G401 (cell line): ENCODE measurements at places on chromosomes 4 and X. TPM values are rescaled to one million over a fixed set of nuclear protein-coding genes. Genes with fewer than 3 reads are reported as not detected.
A peak's percentile ranks its signal among the peaks of the same experiment; 100 is the strongest.

DNA sequence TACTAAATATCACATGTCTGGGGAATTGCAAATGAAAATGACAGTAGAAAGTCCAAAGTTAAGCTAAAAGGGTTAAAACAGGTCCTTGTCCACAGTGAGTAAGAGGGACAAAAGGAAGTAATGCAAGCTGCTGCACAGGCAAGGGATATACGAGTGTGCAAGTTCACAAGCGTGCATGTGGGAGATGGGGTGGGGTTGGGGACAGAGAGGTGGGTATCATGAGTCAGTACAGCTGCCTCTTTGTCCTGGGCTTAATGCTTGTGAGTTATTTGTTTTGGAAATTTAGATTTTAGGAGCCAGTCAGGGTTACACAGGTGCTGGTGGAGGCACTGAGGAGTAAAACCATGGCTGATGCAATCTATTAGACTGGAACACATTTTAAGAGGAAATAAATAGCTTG, 3.3 kb upstream of the GPRASP2 start:
- DNase-seq: no peak

GRCh38 chrX:130497531-130497930, 95.7 kb downstream of the RBMX2 start:
- DNase-seq: peak; percentile 6

GRCh38 chr4:15756361-15756861, 21.7 kb upstream of the CD38 start:
- no peak for DNase-seq

VCX2 gene
- not detected in 2 replicates for total RNA-seq

SPANXC gene
- total RNA-seq: not detected in 2 replicates

DNA sequence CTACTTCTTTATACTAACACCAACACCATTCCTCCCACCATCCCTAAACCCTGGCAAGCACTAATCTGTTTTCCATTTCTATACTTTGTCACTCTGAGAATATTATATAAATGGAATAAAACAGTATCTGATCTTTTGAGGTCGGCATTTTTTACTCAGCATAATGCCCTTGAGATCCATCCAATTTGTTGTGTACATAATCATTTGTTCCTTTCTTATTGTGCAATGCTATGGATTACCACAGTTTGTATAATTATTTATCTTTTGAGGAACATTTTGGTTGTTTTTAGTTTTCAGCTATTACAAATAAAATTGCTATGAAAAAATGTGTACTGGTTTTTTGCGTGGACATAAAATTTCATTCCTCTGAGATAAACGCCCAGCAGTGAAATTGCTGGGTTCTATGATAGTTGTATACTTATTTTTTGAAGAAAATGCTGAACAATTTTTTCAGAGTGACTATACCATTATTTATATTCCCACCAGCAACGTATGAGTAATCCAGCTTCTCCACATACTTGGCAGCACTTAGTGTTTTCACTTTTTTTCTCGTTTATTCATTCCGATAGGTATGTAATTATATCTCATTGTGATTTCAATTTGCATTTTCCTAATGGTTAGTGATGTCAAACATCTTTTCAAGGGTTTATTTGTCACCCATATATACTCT, 154.3 kb upstream of the DCAF8L1 start:
- DNase-seq: no peak

GRCh38 chr4:1821679-1822567, 28.8 kb downstream of the FGFR3 start:
- DNase-seq: no peak

SLC38A5 gene
- total RNA-seq: 55.7 and 82.7 TPM in 2 replicates

DNA sequence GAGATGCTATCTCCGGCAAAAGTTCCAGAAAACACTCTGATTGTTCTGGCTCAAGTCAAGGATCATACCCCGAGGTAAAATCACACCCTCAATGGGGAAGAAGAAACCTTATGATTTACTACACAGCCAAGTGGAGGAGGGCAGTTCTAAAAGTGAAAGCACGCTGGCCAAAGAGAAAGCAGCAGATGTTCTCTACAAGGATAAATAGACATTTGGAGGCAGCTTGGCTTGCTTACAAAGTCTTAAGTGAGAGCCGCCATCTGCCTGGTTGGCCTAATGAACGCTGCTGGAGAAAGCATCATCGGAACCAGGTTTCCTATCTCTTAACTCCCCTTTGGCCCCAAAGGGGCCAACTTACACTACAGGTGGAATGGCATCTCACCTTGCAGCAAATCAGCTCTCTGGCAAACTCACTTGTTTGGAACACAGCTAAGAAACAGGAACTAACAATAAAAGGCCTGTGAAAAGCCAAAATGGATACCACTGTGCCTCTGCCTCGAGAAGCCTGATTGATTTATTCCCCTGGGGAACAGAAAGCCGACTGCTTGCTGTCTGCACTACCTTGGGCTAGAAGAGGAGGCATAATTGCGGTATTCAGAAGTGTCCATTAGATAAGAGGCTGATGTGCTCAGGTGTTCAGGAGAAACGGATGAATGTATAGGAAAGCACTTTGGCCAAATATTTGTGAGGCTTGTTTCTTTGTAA, 22.8 kb downstream of the FRAS1 start:
- DNase-seq: no peak

AMER1 gene
- 3.4 and 4.2 TPM in 2 replicates for total RNA-seq

GRCh38 chr4:84578540-84579402, 4.2 kb upstream of the CDS1 start:
- DNase-seq: peak; percentile 21

DNA sequence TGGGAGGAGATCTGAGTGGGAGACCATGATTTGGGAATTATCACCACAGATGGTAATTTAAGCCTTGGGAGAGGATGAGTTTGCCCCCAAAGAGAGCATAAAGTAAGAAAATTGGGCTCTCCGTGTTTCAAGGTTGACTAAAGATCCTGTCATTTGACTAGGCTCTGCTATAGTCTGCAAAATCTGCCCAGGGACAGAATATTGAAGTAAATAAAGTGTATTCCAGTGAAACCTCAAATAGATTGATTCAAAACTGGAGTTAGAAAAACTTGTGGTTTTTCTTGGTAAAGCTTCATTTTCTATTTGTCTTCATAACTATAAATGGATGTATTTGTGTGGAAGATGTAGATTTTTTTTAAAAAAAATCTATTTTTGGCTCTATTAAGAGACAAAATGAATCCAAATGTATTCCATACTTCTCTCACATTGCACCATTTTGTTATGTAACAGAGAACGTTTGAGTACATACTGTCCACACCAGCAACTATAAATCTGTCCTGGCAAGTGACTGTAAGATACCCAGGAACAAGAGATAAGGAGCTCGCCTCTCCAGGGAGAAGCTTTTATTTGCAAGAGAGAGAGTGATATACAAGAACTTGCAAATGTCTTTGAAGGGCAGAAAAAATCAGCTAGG, 170.2 kb downstream of the CBR4 start:
- no peak for DNase-seq

DNA sequence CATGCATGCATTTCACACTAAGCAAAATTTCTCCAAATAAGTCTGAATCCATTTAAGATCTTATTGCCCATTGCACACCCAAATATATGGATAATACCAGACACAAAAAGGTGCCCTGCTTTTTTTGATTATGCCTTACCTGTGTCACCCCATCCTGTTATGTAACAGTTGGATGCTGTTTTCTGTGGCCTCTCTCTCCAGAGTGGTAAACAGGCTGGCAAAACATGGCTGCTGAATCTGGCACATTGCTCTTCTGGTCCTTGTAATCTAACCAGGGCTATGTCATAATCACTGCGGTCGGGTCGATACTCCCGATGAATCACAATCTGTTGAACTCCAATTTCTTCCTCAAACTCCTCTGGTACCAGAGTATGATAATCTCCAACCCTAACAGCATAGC, 70.1 kb downstream of the PRSS12 start:
- peak; percentile 56 for DNase-seq

USO1 gene
- total RNA-seq: 41.4 and 65.0 TPM in 2 replicates

JADE3 gene
- total RNA-seq: 6.9 and 17.3 TPM in 2 replicates

MUC7 gene
- total RNA-seq: not detected in 2 replicates

MEPE gene
- total RNA-seq: not detected in 2 replicates

DNA sequence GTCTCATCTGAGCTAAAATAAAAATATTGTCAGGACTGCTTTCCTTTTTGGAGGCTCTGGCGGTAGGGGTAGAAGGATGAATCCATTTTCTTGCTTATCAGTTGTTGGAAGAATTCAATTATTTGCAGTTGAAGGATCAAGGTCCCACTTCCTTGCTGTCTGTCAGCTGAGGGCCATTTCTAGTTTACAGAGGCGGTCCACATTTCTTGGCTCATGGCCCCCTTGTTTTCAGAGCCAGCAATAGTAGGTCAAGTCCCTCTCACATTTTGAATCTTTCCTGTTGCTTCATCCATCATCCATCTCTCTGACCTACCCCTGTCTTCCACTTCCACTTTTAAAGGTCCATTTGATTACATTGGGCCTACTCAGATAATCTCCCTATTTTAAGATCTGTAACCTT, 1099.3 kb upstream of the DIAPH2 start:
- DNase-seq: no peak

- DNase-seq: peak; percentile 39
These were observed 55.7 kb downstream of the PHOX2B start for GRCh38 chr4:41692717-41693345.

DNA sequence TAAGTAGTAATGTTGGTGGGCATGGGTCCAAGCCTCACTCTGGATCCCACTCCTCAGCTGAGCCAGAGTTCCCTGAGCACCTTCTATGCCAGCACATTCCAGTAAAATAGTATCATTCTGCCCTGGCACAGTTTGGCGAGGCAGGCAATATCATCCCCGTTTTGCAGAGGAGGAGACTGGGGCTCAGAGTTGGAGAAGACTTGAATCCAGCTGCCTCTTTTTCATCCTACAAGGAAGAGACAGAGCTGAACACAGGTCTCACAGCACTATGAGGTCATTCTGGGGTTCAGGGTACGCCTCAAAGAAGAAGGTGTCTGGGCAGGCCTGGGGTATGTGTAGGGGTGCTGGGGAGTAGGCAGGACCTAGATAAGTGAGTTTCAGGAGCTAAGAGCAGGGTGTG, 103.9 kb upstream of the STX18 start:
- no peak for DNase-seq

DNA sequence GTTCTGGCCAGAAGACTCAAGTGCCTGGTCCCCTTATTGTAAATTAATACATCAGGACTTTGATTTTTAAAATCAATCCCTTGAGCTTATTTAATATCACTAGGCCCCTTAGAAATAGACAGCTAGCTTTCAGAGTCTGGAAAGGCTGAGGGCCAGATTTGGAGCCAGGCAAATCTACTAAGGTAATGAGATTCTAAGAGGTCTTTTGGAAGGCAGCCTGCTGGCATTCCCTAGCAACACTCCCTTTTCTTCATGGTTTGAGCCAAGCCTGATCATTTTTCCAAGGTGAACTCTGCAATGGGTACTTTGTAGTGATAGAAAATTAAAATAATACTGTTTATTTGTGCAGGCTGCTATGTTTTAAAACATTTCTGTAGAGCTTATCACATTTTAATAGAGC, 378.5 kb downstream of the FAT4 start:
- no peak for DNase-seq

WAS gene
- not detected in 2 replicates for total RNA-seq

GRCh38 chrX:45794995-45795337, 594.3 kb upstream of the DIPK2B start:
- no peak for DNase-seq

BEND2 gene
- total RNA-seq: not detected in 2 replicates

- DNase-seq: no peak
These were observed 18.7 kb downstream of the APOO start for GRCh38 chrX:23888887-23889501.

HSFX3 gene
- not detected in 2 replicates for total RNA-seq

GRCh38 chrX:151505796-151506195, 57.7 kb upstream of the PASD1 start:
- DNase-seq: peak; percentile 0

DNA sequence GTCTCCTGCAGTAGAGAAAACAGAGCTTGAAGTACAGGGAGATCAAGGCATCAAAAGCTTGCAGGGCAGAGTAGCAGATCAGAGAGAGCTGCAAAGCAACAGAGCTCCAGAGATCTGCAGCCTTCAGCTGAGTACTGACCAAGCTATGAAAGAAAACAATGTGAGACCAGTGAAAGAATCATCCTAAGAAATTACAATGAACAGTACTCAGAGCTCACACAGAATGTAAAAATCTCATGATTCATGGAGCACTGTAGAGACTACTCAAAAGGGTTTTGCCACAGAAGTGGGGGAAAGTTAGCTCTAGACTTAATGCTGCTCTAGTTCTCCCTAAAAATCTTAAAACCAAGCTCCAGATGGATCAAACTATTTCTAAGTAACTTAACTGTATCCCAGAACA, 80.0 kb upstream of the MAB21L2 start:
- DNase-seq: no peak

GRCh38 chrX:44898411-44899221, 25.6 kb downstream of the KDM6A start:
- DNase-seq: no peak

DNA sequence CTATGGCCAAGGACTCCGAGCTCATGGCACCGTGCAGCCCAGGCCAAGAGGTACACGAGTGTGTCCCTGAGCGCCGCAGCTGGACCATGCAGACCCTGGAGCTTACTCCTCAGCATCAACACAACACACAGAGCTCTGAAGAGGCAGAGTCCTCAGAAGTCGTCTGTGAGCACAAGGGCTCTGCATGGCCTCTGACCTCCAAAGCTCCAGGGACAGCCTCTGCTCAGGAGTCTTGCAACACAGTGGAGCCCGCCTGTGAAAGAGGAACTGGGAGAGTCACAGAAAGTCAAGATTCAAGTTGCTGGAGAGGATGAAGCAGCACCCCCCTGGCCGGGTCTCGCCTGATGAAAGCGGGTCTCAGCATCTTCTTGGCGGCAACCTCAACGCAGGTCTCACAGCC, 2.9 kb downstream of the LRPAP1 start:
- no peak for DNase-seq

SPATA4 gene
- not detected in 2 replicates for total RNA-seq

MSX1 gene
- 210 and 226 TPM in 2 replicates for total RNA-seq

CCSER1 gene
- total RNA-seq: 14.7 and 16.9 TPM in 2 replicates

DNA sequence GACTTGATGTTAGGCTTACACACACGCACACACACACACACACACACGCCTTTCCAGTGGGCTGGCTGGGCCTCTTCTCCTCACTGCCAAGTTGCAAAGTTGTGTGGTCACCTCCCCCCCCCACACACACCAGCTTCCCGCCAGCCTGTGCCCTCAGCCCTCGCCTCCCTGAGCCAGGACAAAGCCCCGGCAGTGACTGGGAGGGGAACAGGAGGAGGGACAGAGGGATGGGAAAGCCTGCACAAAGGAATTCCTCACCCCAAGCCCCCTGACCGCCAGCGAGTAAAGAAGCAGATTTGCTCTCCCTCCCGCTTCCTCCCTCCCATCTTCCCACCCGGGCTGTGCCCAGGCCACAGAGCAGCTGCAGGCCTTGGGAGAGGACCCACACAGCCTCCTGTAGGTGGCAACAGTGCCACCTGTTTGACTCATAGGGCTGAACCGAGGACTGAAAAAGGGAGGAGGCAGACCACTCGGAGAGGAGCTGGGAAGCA, at the start of gene GDPD2:
Gene GDPD2 (plus strand): TSS at position 464 of the 491 bp plus-strand sequence. CDS start 1,671 bp downstream, outside the sequence.
- DNase-seq: peak; percentile 44

GRCh38 chrX:113222305-113222704, 381.7 kb upstream of the AMOT start:
- DNase-seq: no peak

SLC10A4 gene
- total RNA-seq: not detected in 2 replicates

STARD8 gene
- 0.31 and 0.98 TPM in 2 replicates for total RNA-seq

DNA sequence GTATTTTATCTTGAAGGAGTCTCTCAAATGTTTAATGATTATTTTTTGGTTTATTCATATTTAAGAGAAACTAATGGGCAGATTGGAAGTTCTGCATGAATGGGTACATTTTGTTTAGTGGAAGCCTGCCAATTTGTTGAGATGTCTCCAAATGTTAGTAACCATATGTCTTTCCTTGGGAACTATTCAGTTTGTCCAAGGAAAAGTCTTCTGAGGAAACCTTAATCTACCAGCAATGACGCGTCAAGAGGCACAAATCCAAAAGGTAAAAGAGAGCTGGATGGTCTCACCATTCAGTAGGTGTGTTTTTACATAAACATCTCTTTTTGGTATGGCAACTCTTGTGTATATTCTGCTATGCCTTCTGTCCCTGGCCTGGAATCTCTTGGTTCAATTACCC, 37.4 kb upstream of the NDST3 start:
- peak; percentile 87 for DNase-seq
